ENCODE measurements at places on chromosomes 5 and 9. TPM values are rescaled to one million over a fixed set of nuclear protein-coding genes. Genes with fewer than 3 reads are reported as not detected.

DNA sequence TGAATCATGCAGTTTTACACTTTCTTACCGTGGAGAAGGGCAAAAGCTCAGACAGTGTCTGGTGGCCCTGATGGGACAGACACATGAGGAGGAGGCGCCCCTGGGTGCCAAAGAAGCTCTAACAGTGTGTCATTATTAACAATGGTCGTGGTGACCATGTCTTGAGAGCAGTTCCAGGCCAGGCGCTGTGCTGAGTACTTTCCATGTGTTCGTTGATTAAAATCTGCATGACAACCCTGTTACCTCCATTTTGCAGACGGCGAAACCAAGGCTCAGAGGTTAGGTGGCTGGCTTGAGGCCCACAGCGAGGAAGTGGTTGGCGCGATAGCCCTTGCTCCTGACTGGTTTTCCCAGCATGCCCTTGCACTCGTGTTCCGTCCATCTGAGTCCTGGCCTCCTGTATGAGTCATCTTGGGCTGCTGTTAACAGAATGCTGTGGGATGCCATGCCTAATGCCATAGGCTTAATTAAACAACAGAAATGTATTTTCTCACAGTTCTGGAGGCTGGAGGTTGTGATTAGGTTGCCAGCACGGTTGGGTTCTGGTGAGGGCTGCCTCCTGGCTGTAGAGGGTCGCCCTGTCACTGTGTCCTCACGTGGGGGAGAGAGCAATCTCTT lies 92.0 kb downstream of the AMBP start:
- H3K4me1 ChIP-seq: no peaks in the 10 kb centered on the region
- no peaks in the 10 kb centered on the region for H3K36me3 ChIP-seq
- H3K27ac ChIP-seq: no peak overlapping the region
- no peaks in the 10 kb centered on the region for H3K27me3 ChIP-seq

DNA sequence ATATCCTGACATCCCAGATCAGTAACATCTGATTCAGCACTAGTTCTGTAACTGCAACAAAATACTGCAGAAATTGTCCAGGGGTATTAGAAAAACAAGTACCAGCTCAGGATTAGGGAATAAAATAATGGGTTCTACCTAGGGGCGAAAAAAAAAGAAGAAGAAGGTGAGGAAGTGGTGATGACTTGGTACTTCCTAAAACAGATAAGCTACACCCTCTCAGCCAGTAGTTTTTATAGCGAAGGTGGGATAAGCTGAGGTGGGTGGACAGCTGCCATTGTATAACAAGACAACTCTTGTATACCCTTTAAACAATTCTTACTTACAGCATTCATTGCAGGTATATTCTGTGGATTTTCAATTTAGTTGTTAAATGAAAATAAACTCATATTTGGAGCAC lies 19.1 kb downstream of the RAPGEF6 start:
- no peak overlapping the region for H3K4me3 ChIP-seq
- H3K36me3 ChIP-seq: peaks cover 36% of the 10 kb centered on the region
- DNase-seq: no peak
- no peaks in the 10 kb centered on the region for H3K27me3 ChIP-seq
- peaks cover 50% of the 10 kb centered on the region for H3K4me1 ChIP-seq

DNA sequence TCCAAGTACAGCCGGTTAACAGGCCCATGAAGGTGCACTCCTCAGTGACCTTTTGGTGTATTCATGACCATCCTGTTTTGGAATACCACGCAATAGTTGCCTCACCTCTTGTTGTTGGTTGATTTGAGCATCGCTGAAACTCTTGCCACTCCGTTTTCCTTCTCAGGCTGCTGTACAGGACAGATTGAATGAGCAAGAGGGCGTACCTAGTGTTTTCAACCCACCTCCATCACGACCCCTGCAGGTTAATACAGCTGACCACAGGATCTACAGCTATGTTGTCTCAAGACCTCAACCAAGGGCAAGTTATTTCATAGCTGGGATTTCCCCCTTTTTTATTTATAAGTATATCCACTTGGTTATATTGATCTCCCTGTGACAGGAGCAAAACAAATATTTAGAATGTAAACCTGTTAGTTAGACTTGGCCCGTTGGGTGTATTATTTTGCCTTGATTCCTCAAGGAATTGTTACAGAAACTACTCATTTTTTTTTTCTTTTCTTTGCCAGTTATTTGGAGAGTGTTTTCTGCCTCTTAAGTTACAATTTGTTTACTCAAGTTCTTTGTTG lies 38.1 kb downstream of the FAF2 start:
- no peak overlapping the region for H3K27ac ChIP-seq
- H3K4me1 ChIP-seq: peaks cover 32% of the 10 kb centered on the region
- no peaks in the 10 kb centered on the region for H3K27me3 ChIP-seq

- H3K4me3 ChIP-seq: no peak overlapping the region
- no peak for DNase-seq
- H3K4me1 ChIP-seq: no peaks in the 10 kb centered on the region
- no peak overlapping the region for H3K27ac ChIP-seq
- H3K27me3 ChIP-seq: no peaks in the 10 kb centered on the region
Observed at GRCh38 chr5:16866795-16867576, 69.1 kb downstream of the MYO10 start.

DNA sequence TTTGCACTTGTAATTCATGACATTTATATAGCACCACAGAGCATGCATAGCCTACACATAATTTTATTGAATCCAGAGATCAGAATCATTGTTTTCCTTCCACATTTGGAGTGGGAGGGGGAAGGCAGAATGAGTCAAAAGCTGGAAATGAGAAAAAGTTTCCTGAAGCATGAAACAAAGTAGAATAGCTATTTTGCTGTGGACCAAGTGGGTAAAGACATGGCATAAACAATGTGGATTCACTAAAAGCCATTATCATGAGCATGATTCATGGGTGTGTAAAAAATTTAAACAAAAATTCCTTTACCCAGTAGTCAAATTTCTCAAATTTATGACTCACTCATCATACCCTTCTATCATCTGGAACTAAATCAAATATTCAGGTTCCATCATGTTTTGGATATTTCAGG lies 97.9 kb downstream of the YIPF5 start:
- H3K27me3 ChIP-seq: peaks cover 10% of the 10 kb centered on the region
- DNase-seq: no peak
- no peaks in the 10 kb centered on the region for H3K36me3 ChIP-seq
- no peak overlapping the region for H3K4me3 ChIP-seq

GRCh38 chr5:10352430-10353240 lies 860 bp upstream of the MARCHF6 start:
- H3K4me1 ChIP-seq: peaks cover 31% of the 10 kb centered on the region
- H3K36me3 ChIP-seq: peaks cover 2% of the 10 kb centered on the region
- no peaks in the 10 kb centered on the region for H3K27me3 ChIP-seq
- peak overlapping the region; percentile 98 for H3K27ac ChIP-seq

DNA sequence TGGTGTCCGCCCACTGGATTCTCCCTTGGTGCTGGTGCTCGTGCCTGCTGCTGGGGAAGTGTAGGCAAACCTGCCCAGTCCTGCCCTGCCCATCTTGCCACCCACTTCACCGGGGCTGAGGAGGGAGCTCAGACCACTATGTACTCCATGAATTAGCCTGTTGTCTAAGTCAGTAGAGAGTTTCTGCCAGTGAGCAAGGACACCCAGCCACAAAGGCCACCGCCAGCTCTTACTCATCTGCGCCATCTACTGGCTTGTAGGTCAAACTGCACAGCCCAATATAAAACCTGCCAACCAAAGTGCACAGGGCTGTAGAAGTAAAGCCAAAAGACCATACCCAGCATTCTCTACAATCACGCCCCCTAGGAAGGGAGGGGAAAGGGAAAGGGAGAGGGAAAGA lies 102.3 kb downstream of the GLIS3 start:
- no peaks in the 10 kb centered on the region for H3K4me1 ChIP-seq
- peaks cover 11% of the 10 kb centered on the region for H3K36me3 ChIP-seq
- H3K4me3 ChIP-seq: no peak overlapping the region

GRCh38 chr5:1217596-1218206 lies 7.5 kb upstream of the SLC6A18 start:
- H3K36me3 ChIP-seq: no peaks in the 10 kb centered on the region
- H3K27me3 ChIP-seq: no peaks in the 10 kb centered on the region
- peak; percentile 9 for DNase-seq
- no peak overlapping the region for H3K27ac ChIP-seq

DNA sequence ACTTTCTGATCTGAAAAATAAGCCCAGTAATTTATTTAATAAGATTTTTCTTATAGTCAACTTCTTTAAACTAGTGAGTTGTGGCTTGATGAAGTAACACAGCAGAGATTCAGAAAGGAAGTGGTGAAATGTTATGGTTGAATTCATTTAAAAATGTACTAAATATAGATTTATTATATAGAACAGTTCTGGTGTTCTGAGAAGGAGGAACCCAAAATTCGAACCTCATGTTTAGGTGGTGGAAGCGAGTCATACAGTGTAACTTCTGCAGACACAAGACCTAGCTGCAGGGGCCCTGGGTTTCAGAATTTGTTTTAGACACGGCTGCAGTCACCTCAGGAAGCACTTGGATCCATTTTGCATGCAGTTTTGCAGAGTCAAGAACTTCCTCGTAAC lies 188.2 kb downstream of the TRIO start:
- H3K36me3 ChIP-seq: no peaks in the 10 kb centered on the region
- H3K4me1 ChIP-seq: peaks cover 15% of the 10 kb centered on the region
- peak; percentile 37 for DNase-seq
- H3K27me3 ChIP-seq: no peaks in the 10 kb centered on the region

- no peak for DNase-seq
- no peaks in the 10 kb centered on the region for H3K36me3 ChIP-seq
- H3K4me1 ChIP-seq: no peaks in the 10 kb centered on the region
- H3K4me3 ChIP-seq: no peak overlapping the region
Observed at GRCh38 chr5:135221187-135221473, 177.9 kb downstream of the MACROH2A1 start.

- no peaks in the 10 kb centered on the region for H3K36me3 ChIP-seq
- H3K4me1 ChIP-seq: no peaks in the 10 kb centered on the region
- H3K4me3 ChIP-seq: no peak overlapping the region
- peaks cover 1% of the 10 kb centered on the region for H3K27me3 ChIP-seq
- DNase-seq: no peak
Observed at GRCh38 chr9:22030101-22030598, 21.0 kb upstream of the CDKN2B start.

- peak overlapping the region; percentile 85 for H3K4me3 ChIP-seq
- H3K27me3 ChIP-seq: no peaks in the 10 kb centered on the region
- H3K36me3 ChIP-seq: peaks cover 25% of the 10 kb centered on the region
- H3K4me1 ChIP-seq: peaks cover 43% of the 10 kb centered on the region
Observed at GRCh38 chr9:35649431-35650340, 1.0 kb downstream of the SIT1 start.

DNA sequence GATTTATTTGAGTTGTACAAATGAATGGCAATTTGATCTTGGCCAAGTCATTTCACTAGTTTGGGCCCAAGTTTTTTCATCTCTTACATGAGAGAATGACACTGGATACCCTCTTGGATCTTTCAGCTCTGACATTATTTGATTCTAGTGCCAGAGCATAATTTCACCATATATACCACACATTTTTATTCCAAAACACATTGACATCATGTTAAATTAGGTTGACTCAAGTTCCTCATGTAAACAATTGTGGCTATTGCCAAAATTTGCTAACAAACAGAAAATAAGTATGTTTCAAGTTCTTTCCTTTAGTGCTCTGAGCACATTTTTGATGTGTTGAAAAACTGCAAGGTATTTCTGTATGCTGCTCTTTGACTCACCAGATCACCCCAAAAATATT lies 375.8 kb downstream of the ZNF608 start:
- DNase-seq: no peak
- no peaks in the 10 kb centered on the region for H3K4me1 ChIP-seq
- H3K36me3 ChIP-seq: no peaks in the 10 kb centered on the region
- no peak overlapping the region for H3K4me3 ChIP-seq
- H3K27me3 ChIP-seq: no peaks in the 10 kb centered on the region
- no peak overlapping the region for H3K27ac ChIP-seq

DNA sequence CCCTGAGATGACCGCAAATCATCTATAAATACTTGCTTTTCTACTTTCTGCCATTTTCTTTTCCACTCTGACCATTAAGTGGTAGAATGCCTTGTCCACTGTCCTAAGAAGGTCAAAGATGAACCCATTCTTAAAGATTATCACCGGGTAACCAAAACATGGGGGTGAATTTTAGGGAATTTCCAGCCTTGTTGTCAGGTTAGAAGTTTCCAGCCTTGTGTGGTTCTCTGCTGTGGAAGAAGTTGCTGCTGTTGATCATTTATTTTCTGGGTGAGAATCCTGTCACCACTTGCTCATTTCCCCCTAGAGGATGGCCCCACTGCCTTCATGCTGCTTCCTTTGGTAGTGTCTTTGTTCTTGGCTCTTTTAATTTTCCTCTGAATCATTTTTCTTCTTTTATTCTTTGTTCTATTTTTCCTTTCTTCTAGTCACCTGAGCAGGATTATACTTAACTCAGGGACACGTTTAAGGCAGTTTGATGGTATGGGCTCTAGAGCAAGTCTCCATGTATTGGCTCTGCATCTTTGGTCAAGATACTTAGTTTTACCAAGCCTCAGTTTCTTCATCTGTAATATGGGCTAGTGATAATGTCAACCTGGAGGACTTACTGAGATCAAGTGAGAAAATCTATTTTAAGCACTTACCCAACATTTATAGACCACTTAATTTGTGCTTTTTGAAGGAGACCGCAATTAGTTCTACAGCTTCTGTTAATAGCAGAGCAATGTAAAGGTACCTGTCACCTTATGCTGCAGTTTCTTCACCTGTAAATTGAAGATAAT lies 266.2 kb downstream of the ARHGAP26 start:
- H3K36me3 ChIP-seq: peaks cover 27% of the 10 kb centered on the region
- peak; percentile 58 for DNase-seq
- H3K4me1 ChIP-seq: peaks cover 66% of the 10 kb centered on the region
- H3K4me3 ChIP-seq: no peak overlapping the region

- no peak overlapping the region for H3K4me3 ChIP-seq
- no peak overlapping the region for H3K27ac ChIP-seq
- peaks cover 4% of the 10 kb centered on the region for H3K4me1 ChIP-seq
- H3K36me3 ChIP-seq: peaks cover 31% of the 10 kb centered on the region
- no peaks in the 10 kb centered on the region for H3K27me3 ChIP-seq
Observed at GRCh38 chr5:150055326-150056074, 30.9 kb downstream of the CSF1R start.

GRCh38 chr9:91655215-91655614 lies 231.6 kb upstream of the NFIL3 start:
- H3K4me1 ChIP-seq: no peaks in the 10 kb centered on the region
- peaks cover 7% of the 10 kb centered on the region for H3K27me3 ChIP-seq
- H3K4me3 ChIP-seq: no peak overlapping the region
- H3K27ac ChIP-seq: no peak overlapping the region
- DNase-seq: no peak

ACTBL2 gene
- total RNA-seq: not detected

ITGA1 gene
- total RNA-seq: 5.1 TPM

RLN2 gene
- 5.5 TPM for total RNA-seq

NFX1 gene
- 37.4 TPM for total RNA-seq

OBP2B gene
- total RNA-seq: not detected

LCN9 gene
- total RNA-seq: not detected

PCDHA10 gene
- not detected for total RNA-seq

NOTCH1 gene
- total RNA-seq: 47.6 TPM

TERT gene
- total RNA-seq: 12.5 TPM

ZDHHC11B gene
- 0.59 TPM for total RNA-seq

GOLM1 gene
- 2.7 TPM for total RNA-seq

PCDHA6 gene
- total RNA-seq: not detected

All from activated CD8-positive, alpha-beta T cell treated with anti-CD3 and anti-CD28 coated beads for 36 hours (primary cell).